ENCODE measurements at places on chromosomes 7 and 10.
A peak's percentile ranks its signal among the peaks of the same experiment; 100 is the strongest.

GRCh38 chr10:132165416-132165980 lies 21.2 kb upstream of the DPYSL4 start:
- DNase-seq = no peak

DNA sequence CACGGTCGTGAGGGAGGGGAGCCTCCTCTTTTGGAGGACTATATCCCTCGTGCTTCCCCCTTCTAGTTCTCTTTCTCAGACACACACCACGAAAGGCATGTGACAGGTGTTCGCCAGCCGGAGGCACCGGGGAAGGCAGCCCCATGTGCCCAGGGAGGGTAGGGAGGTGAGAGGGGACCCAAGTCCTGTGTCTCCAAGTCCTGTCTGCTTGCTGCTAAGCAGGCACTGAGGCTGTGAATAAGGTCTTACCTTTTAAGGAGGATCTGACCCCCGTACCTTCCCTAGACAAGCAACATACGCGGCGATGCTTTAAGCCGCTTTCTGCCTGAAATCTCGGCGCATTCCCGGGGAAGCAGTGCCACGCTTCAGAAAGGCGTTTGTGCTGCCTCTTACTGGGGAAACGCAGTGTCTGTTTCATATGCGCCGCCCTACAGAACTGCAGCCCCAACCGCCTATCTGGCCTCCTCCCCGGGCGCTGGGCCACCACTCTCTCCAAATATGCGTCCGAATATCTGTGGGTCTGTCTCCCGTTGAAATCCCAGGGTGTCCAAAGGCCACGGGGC lies 770 bp downstream of the PLXNA4 start:
- peak; percentile 42 for DNase-seq

- DNase-seq = no peak
These were observed 64.4 kb downstream of the TBXAS1 start for GRCh38 chr7:139893461-139893860.

DNA sequence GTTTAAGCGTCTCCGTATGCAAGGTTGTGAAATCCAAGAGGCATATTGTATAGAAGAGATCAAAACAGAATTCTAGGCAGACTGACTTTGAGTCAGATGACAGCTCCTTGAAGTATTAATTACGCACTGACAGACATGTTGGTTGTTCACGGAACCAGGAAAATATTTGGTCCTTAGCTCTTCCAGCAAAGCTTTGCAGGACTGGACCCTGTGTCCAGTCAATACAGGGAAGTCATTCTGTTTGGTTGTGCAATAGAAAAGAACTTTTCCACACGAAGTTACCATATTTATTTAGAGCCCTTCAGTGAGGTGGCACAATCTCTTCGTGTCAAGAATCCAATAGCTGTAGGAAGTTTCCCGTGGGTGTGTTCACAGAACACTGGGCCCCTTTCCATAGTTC lies 205.3 kb downstream of the ARHGAP21 start:
- no peak for DNase-seq

GRCh38 chr7:5500056-5500776 lies 76.6 kb upstream of the TNRC18 start:
- no peak for DNase-seq

DNA sequence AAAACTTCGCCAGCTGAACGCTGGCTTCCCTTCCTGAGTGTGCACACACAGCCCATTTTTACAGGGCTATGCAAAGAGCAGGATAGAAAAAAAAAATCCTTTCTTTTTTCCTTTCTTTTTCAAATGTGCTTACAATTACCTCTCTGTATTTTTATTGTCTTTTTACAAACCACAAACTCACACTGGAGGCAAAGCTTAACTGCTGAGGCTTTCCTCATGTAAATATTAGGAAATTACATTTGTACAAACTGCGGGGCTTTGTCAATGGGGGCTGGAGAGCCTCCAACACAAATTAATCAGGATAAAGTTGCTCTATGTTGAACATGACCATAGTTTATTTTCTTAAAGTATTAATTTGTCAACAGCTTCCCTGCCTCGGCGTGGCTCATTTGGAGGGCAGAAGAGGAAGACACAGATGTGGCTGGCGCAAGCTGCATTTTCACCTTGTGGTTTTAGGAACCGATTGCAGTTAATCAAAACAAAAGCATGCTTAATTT lies 411.7 kb upstream of the MKI67 start:
- no peak for DNase-seq

DNA sequence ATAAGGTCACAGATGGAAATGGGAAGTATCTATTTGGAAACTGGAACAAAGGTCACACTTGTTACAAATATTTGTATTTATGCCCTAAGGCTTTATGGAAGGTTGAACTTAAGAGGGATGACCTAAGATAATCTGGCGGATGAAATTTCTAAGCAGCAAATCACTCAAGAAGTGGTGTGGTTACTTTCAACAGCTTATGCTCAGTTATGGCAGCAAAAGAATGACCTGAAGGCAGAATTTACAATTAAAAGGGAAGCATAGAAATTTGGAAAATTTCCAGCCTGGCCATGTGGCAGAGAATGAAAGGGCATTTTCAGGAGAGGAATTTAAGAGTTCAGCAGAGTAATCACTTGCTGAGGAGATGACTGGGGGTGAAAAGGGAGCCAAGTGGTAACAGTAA lies 95.8 kb upstream of the TNS3 start:
- DNase-seq = no peak

DNA sequence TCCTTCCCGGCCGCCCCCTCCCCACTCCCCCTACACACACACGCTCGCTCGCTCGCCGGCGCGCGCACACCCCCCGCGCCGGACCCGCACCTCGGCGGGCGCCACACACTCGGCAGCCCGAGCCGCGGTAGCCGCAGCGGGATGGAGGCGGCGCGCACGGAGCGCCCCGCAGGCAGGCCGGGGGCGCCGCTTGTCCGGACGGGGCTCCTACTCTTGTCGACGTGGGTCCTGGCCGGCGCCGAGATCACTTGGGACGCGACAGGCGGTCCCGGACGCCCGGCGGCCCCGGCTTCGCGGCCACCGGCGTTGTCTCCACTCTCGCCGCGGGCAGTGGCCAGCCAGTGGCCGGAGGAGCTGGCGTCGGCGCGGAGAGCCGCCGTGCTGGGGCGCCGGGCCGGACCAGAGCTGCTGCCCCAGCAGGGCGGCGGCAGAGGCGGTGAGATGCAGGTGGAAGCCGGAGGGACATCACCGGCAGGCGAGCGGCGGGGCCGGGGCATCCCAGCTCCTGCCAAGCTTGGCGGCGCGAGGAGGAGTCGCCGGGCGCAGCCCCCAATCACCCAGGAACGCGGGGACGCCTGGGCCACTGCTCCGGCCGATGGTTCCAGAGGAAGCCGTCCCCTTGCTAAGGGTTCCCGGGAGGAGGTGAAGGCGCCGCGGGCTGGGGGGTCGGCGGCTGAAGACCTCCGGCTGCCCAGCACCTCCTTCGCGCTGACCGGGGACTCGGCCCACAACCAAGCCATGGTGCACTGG lies at the start of gene SORCS3:
Gene SORCS3, plus strand, starts transcription at position 104 of the 750 bp plus-strand sequence.
- DNase-seq = no peak

DNA sequence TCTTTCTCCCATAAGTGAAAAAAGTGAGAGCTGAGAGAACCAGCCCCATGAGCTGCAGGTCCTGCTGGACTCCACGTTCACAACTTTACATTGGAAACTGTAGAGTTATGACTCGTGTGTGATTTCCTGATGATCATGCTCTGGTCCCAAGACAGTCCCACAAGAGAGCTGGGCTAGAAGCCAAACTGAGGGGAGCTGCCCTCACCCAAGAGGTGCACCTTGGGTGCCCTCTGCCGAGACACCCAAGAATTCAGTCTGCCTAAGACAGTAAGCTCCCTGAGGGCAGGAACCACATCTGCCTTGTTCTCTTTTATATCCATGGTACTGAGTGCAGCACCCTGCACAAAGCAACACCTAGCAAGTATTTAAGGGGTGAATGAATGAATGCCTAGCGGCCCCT lies 112.8 kb upstream of the SFMBT2 start:
- DNase-seq = no peak

DNA sequence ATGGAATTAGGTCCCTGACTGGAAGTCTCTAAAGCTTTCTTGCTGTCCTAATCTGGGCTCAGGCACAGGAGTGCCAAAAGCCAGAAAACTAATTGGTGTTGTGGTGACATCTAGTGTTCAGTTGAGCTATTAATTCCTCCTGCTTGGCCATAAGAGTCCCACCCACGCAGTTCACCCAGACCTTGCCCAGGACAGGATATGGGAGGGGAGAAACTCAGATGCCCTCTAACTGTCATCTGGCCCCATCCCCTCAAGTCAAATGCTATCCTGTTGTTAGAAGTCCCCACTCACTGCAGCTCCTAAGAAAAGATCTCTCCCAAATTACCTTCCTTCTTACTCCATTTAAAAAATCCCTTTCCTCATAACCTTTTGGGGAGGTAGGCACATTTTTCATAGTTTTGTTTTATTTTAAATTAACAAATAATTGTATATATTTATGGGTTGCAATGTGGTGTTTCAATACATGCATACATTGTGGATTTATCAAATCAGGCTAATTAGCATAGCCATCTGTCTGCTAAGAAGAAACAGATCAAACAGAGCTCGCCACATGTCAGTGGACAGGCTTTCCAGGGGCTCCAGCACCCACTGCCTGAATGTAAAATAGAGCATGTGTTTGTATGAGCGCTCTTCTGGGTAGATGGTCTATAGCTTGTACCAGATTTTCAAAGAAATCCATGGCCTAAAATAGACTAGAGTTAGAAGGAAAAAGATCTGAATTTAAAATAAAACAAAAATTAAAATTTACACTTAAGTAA lies 84.0 kb downstream of the GSAP start:
- DNase-seq = peak; percentile 54

DNA sequence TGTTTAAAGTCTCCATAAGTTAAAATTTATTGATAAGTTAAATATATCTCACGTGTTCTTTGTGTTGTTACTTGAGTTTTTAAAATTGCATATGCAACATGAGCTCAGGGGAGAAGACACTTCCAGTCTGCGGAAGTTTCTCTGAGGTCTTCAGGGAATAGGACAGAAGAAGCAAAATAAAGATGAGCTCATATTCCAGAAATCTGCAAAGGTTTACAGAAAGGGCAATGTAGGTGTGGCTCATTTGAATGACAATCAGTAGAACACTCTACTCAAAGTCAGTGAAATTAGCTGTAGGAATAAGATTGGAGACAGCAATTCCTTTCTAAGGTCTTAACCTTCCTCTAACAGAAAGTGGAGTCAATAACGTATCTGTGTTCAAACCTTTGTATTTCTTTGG lies 53.7 kb downstream of the CACNA2D1 start:
- no peak for DNase-seq

Measured in iPS DF 19.7 (cell line).